ENCODE measurements at places on chromosomes 3 and 15. TPM values are rescaled to one million over a fixed set of nuclear protein-coding genes. Genes with fewer than 3 reads are reported as not detected.

Gene DPPA2
- total RNA-seq, result not detected

GRCh38 chr3:145282505-145282904 is 878.5 kb downstream of the PLOD2 start:
- no peak for DNase-seq

Gene SOX2
- total RNA-seq, result 4.3 TPM

Gene FGF7
- not detected for total RNA-seq

DNA sequence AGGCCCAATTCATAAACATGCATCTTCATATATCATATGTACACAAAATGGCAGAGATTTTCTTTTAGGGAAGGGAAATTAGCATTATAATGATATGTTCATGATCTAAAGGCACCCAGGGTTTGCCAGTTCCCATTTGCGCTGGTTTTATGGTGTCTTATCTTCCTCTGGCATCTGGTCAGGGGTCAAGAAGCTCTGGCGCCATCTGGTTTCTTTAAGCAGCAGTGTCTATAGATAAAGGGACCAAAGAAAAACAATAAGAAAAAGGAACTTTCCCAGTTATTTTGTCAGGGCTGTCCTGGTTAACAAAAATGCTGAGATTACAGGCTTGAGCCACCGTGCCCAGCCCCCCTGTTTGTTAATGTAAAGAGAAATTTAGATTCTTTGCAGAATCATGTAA is 3.3 kb upstream of the DCP1A start:
- peak; percentile 51 for DNase-seq

Gene SYNPR
- not detected for total RNA-seq

DNA sequence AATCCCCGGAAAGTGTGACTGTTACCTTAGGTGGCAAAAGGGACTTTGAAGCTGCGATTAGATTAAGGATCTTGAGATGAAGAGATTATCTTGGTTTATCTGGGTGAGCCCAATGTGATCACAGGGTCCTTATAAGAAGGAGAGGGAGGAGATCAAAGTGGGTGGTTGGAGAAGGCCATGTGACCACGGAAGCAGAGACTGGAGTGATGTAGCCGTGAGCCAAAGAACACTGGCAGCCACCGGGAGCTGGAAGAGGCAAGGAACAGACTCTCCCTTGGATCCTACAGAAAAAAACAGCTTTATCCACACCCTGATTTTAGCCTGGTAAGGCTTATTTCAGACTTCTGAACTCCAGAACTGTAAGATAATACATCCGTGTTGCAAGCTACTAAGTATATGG is 29.9 kb downstream of the CRABP1 start:
- no peak for DNase-seq

Measured in A172 (cell line).